T-helper 22 cell (primary cell): ENCODE measurements at places on chromosomes 1 and 21.

DNA sequence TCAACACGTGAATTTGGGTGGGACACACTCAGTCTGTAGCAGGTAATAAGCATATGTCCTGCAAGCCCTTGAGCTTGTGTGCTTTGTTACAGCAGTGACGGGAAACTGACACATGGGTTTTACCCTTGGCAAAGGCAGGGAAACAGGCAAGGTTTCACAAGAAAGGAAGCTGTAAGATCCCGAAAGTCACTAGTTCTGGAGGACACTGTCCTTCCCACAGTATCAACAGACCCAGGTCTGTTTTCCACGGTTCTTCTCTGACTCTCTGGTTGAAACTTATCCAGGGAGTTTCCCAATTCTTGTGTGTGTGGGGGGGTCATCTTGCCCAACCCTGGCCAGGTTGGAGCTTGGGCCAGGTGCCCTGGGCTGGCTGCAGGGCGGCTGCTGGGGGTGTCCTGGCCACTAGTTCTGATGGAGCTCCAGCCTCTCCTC is 29.3 kb upstream of the ZBTB21 start:
- no peak for DNase-seq

- DNase-seq: no peak
These were observed 83.5 kb upstream of the CLDN14 start for GRCh38 chr21:36563341-36563926.

DNA sequence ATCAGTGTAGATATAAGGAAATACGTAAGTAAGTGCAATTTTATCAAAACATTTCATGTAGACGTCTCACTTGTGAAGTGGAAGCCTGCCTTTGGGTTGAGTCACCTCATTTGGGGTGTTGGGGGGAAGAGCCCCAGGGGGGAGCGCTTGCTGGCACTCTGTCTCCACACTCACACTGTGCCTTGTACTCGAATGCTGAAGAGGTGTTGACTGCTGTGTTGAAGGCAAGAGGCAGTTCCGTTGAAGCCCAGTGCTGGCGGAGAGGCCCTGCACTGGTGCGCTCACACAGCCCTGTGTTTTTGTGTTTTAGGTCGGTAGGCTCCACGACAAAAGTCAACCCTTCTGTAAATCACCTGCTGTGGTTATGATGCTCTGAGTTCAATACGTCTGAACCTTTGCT is 131.9 kb upstream of the COL6A1 start:
- no peak for DNase-seq

- DNase-seq: no peak
These were observed 41.6 kb upstream of the GRHL3 start for GRCh38 chr1:24277420-24278169.

GRCh38 chr1:207248544-207249198 is 72.8 kb upstream of the CD55 start:
- no peak for DNase-seq

GRCh38 chr1:220711056-220711809 is 21.1 kb downstream of the C1orf115 start:
- DNase-seq: no peak

GRCh38 chr1:44321466-44321865 is 33.6 kb downstream of the ERI3 start:
- no peak for DNase-seq

- DNase-seq: no peak
These were observed 13.9 kb downstream of the PALMD start for GRCh38 chr1:99659755-99660210.

DNA sequence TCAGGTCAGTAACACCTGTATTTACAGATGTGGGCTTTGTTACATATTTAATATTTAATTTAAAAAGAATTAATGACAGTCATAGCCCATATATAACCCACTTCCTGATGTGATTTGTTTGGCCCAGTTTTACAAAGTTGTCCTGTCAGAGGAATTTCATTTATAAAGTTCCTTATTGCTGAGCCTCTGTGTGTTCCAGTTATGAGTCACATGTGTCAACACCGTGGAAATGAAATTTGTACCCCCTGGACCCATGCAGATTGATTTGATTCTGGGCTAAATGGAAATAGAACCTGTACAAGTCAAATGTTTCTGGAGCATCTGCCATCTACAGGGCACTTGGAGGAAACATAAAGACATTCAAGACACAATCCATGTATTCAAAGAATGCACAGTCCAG is 149.2 kb downstream of the CACNA1E start:
- no peak for DNase-seq

DNA sequence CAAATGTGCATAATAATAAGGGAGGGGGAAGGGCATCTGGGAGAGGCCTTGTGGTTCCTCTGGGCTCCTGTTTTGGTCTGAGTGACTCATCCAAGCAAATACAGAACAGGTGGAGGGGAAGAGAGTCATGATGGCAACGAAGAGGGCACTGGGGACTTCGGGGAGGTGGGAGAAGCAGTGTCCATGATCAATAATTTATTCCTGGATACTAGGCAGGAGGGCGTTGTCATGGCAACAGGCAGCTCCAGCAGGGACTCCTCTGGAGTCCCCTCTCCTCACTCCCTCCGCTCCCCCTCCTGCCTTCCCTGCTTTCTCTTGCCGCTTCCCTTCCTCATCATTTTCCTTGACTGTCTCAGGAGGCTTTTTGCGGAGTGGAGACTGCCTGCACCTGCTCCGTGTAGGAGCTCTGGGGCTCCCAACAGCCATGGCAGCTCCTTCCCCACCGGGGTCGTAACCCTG is 12.3 kb upstream of the NFASC start:
- no peak for DNase-seq

DNA sequence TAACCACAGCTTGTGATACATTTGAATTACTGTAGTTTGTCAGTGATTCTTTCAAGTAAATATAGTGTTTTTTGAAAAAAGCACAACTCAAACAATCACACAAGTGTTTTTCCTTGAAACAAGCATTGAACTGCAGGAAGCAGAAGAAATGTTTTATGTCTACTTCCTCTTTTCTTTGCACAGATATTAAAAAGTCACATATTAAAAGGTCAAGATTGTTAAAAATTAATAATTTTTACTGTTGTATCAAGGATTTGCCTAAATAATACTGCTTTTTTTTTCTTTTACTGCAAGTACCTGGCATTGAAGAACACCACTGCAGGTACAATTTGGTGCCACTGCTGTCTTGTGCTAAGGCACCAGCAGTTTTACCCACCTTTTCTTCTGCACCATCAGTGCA is 214.2 kb upstream of the C1orf105 start:
- no peak for DNase-seq

DNA sequence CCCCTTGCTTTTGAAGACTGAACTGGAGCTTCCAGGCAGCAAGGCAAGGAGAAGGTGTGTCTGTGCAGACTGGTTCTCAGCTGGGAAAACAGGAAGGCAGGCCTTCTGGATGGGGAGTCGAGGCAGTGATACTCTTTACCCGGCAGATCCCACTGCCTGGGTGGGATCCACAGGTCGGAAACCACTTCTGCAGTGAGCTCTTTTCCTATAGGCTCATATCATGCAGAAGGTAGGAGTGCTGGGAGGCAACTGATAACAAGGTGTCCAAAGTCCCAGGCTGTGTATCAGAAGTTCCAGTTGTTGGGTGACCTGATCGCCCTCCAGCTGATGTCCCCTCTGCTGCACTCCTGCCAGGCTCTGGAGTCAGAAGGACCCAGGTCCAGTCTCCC is 17.1 kb downstream of the ACOT11 start:
- DNase-seq: no peak
